ENCODE measurements at places on chromosomes 4 and X.

- H3K27ac ChIP-seq: no peak overlapping the region
- H3K36me3 ChIP-seq: no peaks in the 10 kb centered on the region
- H3K4me3 ChIP-seq: no peak overlapping the region
- no peaks in the 10 kb centered on the region for H3K4me1 ChIP-seq
- no peak for DNase-seq
Observed at GRCh38 chr4:27366104-27366823, 505.6 kb downstream of the STIM2 start.

DNA sequence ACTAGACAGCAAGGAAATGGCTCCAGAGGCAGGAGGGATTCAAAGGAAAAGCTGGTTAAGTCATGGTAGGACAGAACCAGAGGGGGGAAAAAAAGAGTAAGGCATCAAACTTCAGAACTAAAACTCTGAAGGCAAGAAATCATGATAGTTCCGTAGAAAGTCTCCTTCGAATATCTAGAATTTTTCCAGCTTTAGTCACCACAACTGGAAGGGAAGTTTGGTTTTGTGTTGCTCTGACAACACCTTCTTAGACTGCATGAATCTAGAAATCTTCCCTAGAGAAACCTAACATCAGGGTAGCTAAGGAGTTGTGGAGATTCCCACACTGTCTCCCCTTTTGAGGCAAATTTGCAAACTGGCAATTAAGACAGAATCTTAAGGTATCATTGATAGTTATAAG lies 33.7 kb downstream of the AMMECR1 start:
- H3K4me1 ChIP-seq: no peaks in the 10 kb centered on the region
- H3K27ac ChIP-seq: no peak overlapping the region
- H3K4me3 ChIP-seq: no peak overlapping the region
- H3K27me3 ChIP-seq: no peaks in the 10 kb centered on the region
- H3K36me3 ChIP-seq: no peaks in the 10 kb centered on the region

DNA sequence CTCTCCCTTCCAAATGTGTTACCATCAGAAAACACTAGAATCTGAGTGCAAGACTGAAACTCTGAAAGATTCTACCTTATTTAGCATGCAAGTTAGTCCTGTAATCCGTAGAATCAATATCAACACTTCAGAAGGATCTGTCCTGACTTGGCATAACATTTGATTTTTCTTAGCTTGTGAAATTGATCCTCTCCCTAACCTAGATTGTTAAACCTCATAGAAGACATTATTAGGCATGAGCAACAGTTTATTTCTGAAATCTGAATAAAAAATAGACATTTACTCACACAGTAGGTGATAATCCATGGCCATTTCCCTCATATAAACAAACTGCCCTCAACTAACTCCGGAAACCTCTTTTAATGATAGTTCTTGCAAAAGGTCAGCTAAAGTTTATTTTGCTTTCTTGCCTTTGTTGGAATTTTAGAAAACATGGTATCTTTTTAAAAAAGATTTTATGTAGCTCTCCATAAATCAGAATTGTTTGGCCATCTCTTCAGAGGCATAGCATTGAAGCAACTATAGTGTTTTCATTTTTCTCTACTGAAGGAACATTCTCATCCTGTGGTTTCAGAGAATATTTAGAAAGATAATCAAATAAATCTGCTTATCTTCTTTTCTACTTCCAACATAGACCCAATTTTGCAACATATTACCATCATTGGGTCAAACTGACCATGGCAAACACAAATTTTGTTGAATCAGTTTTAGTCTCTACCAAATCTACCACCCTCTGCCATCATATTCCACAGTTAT lies 38.5 kb upstream of the PDLIM5 start:
- no peaks in the 10 kb centered on the region for H3K4me1 ChIP-seq
- no peak overlapping the region for H3K4me3 ChIP-seq
- no peak for DNase-seq
- H3K27me3 ChIP-seq: no peaks in the 10 kb centered on the region

- H3K27me3 ChIP-seq: peaks cover 27% of the 10 kb centered on the region
- H3K36me3 ChIP-seq: no peaks in the 10 kb centered on the region
- H3K4me1 ChIP-seq: no peaks in the 10 kb centered on the region
- DNase-seq: no peak
- no peak overlapping the region for H3K27ac ChIP-seq
Observed at GRCh38 chrX:39821709-39822095, 276.1 kb downstream of the BCOR start.

GRCh38 chrX:65196758-65197360 lies 220.6 kb upstream of the ZC4H2 start:
- H3K36me3 ChIP-seq: no peaks in the 10 kb centered on the region
- no peaks in the 10 kb centered on the region for H3K4me1 ChIP-seq
- DNase-seq: no peak
- H3K27me3 ChIP-seq: no peaks in the 10 kb centered on the region
